Spleen (tissue), 13 donors: ENCODE measurements at places on chromosomes 5 and 9. TPM values are rescaled to one million over a fixed set of nuclear protein-coding genes. Genes with fewer than 3 reads are reported as not detected.

- H3K4me1 ChIP-seq = no peaks in the 10 kb centered on the region
- H3K4me3 ChIP-seq = no peak overlapping the region
- DNase-seq = no peak
- no peak overlapping the region for H3K27ac ChIP-seq
Measured at GRCh38 chr5:6202149-6202967, 176.0 kb downstream of the MED10 start.

DNA sequence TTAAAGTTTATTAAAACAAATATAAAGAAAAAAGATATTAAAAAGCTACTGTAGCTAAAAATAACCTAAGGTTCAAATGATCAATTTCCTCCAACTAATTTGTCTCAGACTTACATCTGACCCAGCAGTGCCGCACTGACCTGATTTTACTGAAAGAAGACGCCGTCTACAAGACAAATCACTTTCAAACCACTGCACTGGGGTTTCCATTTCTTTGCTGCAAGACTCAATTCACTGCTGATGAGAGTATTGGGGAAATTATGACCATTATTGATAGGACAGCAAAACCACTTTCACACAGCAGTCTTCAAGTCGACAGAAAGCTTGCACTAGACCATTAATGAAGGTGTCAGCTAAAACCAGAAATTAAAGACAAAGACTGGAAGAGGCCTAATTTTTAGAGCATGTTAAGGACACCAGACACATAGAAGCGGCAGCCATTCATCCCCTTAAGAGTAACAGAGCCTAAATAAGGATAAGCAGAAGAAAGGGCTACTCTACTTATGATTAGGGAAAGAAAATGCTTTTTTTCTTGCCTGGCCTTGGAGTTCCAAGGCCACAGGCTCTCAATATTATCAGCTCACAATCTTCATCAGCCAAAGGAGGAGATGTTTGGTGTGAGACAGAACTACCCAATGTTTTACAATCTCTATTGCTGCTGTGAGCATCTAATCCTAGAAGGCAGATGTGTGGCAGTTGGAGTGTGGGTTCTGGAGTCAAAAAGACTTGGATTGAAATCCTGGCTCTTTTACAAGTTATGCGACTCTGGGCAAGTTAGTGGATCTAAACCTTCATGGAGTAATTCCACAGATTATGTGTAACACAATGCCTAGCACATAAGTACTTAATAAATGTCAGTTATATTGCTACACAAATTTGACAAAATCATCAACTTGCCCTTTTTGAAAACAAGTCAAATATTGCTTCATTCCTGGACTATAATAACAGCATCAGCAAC is 190.7 kb downstream of the MAPKAP1 start:
- H3K4me1 ChIP-seq = no peaks in the 10 kb centered on the region
- no peak overlapping the region for H3K27ac ChIP-seq
- no peaks in the 10 kb centered on the region for H3K36me3 ChIP-seq
- no peak overlapping the region for H3K4me3 ChIP-seq

GRIA1 gene
- not detected for total RNA-seq

DNA sequence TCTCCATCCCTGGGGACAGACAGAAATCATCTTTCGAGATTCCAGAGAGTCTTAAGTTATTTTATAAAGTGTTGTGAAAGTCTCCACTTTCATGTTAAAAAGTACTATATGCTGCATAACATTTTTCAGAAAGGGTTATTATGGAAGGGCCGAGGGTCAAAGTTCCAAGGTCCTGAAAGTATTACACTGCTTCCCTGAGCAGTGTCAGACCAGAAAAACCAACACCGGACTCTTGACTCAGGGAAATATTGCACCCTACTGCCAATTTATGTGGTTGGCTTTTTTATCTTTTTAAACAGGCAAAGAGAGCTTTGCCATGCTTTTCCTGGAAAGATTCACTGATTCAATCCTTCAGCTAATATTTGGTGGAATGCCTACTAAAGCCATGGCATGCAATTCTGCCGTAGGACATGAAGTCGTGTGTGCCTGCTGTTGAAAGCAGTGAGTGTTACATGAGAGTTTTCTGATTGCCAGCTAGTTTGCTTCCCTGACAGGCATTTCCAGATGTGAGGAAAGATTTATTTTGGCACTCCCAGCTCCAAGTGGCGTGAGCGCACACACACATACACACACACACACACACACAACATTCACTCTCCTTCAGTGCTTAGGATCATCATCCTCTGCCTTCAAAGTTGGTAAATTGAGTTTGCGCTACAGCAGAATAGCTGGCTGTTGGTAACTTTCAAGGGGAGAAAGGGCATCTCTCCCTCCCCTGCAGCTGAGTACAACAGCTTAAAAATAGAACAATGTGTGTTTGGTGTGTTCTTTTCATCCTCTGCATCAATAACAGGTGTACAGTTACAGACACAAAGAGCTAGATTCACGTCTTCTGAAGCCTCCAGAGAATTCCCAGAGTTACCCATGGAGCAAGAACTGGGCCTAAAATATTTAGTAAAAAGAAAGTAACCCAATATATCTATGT is 45.6 kb downstream of the SLC1A3 start:
- H3K27ac ChIP-seq = no peak overlapping the region
- H3K4me3 ChIP-seq = no peak overlapping the region
- H3K4me1 ChIP-seq = peaks cover 17% of the 10 kb centered on the region
- H3K27me3 ChIP-seq = no peaks in the 10 kb centered on the region
- H3K36me3 ChIP-seq = no peaks in the 10 kb centered on the region

GRCh38 chr5:170501931-170502330 is 1.9 kb upstream of the KCNIP1 start:
- DNase-seq = no peak
- no peak overlapping the region for H3K27ac ChIP-seq
- peaks cover 52% of the 10 kb centered on the region for H3K27me3 ChIP-seq
- H3K4me1 ChIP-seq = peaks cover 11% of the 10 kb centered on the region
- no peak overlapping the region for H3K4me3 ChIP-seq

DDX4 gene
- not detected for total RNA-seq
